Naive B cell (primary cell): ENCODE measurements at places on chromosomes 2 and 18.

DNA sequence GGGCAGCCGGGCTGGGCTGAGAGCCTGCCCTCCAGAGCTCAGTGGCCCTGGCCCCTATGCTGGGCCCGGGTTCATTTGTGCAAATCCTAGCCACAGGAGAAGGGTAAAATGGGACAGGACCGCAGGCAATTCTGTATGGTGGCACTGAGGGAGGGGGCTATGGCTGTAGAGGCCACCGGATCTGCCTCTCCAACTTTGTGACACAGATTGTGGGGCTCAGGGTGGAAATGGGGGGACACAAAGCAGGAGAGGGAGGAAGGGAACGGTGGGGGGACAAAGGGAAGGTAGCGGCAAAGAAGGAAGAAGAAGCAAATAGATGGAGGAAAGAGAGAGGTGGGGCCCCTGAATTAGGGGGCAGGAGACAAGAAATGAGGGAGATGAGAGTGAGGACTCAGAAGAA is 201.1 kb downstream of the SMAD2 start:
- DNase-seq: no peak

DNA sequence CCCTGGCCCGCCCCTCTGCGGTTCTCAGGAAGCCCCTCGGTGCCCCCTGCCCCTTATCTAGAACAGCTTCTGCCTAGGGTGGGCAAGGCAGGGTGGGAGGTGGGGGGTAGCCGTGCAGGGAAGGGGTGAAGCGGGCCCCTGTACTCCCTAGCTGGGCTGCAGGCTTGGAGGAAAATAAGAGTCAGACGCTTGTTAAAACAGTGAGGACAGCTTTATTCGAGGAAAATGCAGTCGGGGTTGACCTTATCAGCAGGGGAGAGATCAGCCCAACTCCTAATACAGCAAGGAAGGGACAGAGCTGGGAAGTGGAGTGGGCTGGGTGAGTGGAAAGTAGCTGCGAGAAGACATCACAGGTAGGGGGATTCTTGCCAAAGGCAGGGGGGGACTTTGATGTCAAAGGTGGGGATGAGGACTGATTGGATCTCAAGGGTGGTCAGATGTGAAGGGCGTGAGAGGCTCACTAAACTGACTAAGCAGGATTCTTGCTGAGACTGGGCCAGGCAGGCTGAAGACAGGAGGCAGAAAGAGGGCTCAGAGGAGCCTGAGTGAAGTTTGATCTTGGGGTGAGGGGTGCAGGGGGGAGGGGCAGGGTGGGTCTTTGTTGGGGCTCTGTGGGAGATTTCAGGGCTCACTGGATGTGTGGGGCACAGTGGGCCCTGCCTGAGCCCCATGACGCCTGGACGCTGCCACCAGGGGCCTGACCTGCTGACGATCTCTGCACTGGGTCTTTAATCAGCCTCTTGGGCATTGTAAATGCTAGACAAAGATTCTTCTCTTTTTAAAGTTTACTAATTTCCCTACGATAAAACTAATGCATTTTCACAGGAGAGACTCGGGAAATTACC is 29.9 kb downstream of the HPCAL1 start:
- no peak for DNase-seq

- no peak for DNase-seq
These were observed 220.5 kb upstream of the ATP5MC3 start for GRCh38 chr2:175401956-175402469.

GRCh38 chr2:190562121-190562520 is 27.6 kb upstream of the NEMP2 start:
- DNase-seq: no peak

DNA sequence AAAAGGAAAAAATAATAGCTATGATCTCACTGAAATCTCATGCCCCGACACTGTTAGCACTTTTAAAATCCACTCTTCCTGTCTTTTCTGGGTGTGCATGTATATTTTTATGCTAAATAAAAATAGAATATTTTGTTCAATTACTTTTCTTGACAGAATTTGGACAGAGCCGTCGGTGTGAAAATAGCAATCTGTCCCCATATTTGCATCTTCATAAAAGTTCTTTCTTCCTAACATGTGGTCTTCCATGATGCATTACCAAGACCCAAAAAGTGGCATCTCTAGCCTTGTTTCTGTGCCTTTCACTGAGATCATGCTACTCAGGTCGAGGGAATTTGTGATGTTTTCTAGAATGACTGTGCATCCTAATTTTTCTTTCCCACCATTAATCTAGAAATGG is 298.8 kb upstream of the CCDC68 start:
- no peak for DNase-seq

DNA sequence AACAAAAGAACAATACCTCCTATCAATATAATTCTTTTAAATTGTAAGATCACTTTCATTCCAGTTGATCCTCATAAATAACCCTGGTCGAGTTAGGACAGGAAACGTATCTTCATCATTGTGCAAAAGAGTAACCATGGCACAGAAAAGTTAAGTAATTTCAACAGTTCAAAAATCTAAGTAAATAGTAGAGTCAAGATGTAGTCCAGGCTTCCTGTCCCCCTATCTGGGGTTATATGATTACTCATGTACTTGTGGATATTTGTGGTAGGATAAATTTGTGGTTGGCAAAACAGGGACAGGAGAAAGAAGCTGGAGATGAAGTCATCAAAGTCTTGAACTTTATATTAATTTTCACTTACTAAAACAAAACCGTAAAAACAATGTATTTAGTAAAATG is 772.6 kb downstream of the TSN start:
- no peak for DNase-seq
